ENCODE measurements at places on chromosomes 7 and 10.
A peak's percentile ranks its signal among the peaks of the same experiment; 100 is the strongest.

- DNase-seq: no peak
These were observed 64.2 kb downstream of the NKX6-2 start for GRCh38 chr10:132721725-132722124.

- no peak for DNase-seq
These were observed 27.3 kb downstream of the PON1 start for GRCh38 chr7:95297041-95297440.

GRCh38 chr7:120794106-120794729 lies 63.7 kb downstream of the TSPAN12 start:
- DNase-seq: no peak

- DNase-seq: no peak
These were observed 3.0 kb upstream of the PSAP start for GRCh38 chr10:71854031-71854430.

- DNase-seq: peak; percentile 34
These were observed 1.5 kb upstream of the SKIDA1 start for GRCh38 chr10:21526860-21527597.

DNA sequence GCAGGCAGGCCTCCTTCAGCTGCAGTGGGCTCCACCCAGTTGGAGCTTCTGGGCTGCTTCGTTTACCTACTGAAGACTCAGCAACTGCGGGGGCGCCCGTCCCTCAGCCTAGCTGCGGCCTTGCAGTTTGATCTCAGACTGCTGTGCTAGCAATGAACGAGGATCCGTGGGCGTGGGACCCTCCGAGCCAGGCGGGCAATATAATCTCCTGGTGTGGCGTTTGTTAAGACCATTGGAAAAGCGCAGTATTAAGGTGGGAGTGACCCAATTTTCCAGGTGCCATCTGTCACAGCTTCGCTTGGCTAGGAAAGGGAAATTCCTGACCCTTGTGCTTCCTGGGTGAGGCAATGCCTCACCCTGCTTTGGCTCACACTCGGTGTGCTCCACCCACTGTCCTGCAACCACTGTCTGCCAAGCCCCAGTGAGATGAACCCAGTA lies 159.2 kb upstream of the FOXP2 start:
- no peak for DNase-seq

GRCh38 chr10:60029475-60029874 lies 123.1 kb upstream of the CCDC6 start:
- DNase-seq: peak; percentile 18

DNA sequence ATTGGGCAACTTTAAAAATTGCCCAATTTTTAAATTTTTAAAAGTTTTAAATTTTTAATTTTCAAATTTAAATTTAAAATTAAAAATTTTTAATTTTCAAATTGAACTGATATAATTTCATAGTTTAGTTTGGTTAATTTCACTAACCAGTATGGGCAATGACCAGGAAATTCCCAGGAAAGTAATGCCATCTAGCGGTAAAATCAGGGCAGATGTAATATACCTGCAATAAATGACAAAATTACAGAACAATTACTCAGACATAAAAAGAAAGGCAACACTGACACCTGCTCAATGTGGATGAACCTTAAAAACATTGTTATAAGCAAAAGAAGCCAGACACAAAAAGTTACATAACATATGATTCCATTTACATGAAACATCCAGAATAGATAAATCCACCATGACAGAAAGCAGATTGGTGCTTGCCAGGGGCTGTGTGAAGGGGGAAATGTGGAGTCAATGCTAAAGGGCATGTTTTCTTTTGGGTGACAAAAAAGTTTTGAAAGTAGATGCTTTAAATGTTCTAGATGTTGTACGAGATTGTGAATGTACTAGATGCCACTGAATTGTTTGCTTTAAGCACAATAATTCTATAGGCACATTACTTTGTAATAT lies 28.6 kb upstream of the SLC16A12 start:
- DNase-seq: peak; percentile 22

- no peak for DNase-seq
These were observed 1018.7 kb downstream of the TYW1 start for GRCh38 chr7:68015122-68015977.

DNA sequence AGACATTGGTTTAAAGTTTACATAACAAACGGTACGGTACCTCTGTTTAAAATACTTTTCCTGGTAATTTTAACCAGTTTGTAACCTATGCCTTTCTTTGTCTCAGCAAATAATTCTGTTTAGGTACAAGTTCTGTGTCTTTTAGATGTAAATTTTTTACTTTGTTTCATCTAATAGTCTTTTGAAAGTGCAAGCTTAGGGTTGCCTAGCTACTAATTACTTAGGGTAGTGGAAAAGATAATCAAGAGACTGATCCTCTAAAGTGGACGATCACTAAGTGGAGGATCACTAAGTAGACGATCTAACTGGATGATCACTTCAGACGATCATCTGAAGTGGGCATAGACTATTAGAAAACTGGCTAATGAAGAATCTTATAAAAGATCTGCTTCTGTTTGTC lies 16.1 kb upstream of the FKBP9 start:
- no peak for DNase-seq

GRCh38 chr7:102214477-102215072 lies 72.1 kb upstream of the SH2B2 start:
- no peak for DNase-seq

GRCh38 chr7:150564006-150564405 lies 3.2 kb upstream of the GIMAP4 start:
- DNase-seq: no peak

- DNase-seq: no peak
These were observed 250.8 kb downstream of the KCNMA1 start for GRCh38 chr10:77386838-77387237.

DNA sequence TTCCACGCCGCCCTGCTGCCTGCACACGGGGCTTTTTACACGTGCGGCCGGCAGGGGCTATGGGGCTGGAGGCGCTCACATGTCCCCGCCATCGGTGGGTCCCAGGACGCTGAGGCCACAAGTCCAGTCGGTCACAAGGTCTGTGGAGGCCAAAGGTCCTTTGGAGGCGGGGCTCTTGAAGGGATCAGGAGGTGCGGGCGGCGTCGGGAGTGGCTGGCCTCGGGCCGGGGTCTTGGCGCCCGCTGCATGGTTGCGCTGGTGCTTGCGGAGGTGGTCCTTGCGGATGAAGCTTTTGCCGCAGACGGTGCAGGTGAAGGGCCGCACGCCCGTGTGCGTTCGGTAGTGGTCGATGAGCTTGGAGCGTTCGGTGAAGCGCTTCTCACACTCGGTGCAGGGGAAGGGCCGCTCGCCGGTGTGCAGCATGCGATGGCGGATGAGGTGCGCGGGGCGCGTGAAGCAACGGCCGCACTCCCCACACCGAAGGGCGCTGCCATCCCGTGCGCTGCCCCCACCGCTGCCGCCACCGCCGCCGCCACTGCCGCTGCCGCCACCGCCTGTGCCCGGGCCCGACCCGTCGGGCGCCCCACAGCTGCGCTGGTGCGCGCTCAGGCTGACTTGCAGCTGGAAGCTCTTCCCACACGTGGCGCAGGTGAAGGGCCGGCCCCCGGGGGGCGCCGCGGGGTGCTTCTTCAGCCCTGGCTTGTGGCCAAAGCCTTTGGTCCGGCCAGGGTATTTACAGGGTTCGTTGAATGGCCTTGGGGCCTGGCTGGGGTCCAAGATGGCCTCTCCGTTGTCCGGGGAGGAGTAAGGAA lies 13.7 kb upstream of the ZNF777 start:
- no peak for DNase-seq

GRCh38 chr7:14275356-14275755 lies 285.9 kb upstream of the ETV1 start:
- no peak for DNase-seq

- DNase-seq: no peak
These were observed 1.2 kb upstream of the CHAT start for GRCh38 chr10:49612513-49613164.

GRCh38 chr7:23863209-23863787 lies 153.3 kb downstream of the STK31 start:
- no peak for DNase-seq

- DNase-seq: no peak
These were observed 729.9 kb downstream of the ZWINT start for GRCh38 chr10:55631071-55631654.

DNA sequence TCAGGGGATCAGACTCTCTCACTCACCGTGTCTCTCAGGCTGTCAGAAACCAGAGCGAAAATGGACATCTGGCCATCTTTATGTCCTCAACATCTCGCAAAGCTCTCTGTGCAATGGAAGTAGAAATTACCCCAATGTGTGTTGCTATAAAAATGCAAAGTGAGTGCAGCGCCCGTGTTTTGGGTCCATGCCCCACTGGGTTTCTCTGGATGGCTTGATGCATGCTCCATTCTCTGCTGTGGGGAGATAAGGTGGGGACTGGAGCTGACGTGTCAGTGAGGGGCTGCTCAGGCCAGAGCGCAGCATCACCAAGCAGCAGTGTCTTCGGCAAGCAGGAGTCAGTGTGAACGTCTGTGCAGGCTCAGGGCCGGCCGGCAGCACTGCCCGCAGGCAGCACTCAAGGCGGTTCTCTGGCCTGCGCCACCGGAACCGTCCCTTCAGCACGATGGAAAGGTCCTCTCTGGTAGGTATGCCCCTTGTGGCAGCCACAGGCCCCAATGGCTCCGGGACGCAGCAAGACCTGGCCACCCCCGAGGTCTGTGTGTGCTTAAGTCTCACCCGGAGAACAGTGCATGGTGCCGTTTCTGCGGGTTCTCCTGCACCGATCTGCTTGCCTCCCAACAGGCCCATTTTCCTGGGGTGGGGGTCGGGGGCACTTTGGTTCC lies 30.2 kb downstream of the WDR86 start:
- no peak for DNase-seq

DNA sequence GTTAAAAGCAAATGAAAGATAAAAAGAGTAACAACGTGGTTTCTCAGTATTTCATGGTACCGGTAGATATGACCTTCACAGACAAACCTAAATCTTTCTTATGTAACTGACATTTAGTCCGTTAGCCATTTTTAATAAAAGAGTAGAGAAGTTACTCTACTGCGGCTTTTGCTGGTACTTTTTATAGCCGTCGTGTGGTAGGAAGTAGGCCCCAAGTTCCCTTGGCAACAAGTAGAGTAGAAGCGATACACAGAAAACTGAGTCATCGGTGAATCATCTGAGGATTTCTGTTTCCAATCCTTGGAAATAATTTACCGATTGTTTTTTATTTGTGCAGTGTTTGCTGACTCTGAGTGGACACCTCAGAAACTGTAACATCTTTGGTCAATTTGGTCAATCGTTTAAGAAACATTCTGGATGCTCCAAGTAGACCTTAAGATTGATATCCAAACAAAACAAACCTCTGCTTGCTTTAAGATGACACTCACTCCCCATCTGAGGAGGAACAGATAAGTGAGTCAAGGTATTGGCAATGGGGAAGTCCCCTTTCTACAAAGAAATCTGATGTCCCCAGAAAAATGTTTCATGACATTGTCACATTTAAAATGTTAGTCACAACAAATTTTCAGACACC lies 63.9 kb upstream of the AHR start:
- peak; percentile 95 for DNase-seq

GRCh38 chr10:68562661-68563570 lies 2.8 kb downstream of the TET1 start:
- DNase-seq: no peak
